CD4-positive, alpha-beta T cell treated with Interleukin-15 for 1 hour (primary cell): ENCODE measurements at places on chromosomes 12 and 14.

- DNase-seq = no peak
Measured at GRCh38 chr12:111174961-111175345, 193.9 kb downstream of the PHETA1 start.

- DNase-seq = no peak
Measured at GRCh38 chr14:32372154-32372553, 43.1 kb downstream of the AKAP6 start.

DNA sequence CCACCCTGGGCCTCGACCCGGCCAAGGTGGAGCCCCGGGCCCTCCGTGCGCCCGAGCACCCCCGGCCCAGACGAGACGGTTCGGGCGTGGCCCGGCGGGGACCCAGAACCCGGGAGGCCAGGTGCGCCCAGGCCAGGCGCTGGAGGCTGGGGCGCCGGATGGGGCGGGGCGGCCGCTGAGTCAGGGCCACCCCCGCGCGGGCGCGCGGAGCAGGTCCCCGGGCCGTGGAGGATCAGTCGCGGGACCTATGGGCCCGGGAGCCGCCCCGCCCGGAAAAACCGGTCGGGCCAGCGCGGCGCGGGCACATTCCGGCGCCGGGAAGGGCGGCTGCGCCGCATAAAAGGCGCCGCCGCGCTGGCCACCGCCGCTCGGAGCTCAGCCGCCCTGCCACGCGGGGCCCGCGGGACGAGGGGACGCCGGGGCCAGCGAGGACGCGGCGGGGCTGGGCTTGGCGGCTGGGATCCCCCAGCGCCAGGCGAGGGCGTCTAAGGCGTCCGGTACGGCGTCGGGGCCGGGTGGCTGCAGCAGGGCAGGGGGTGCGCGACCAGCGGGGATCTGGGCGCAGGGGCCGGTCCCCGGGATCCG, 21.5 kb upstream of the KIF26A start:
- no peak for DNase-seq

GRCh38 chr14:68576031-68576430, 216.8 kb downstream of the ZFP36L1 start:
- no peak for DNase-seq

DNA sequence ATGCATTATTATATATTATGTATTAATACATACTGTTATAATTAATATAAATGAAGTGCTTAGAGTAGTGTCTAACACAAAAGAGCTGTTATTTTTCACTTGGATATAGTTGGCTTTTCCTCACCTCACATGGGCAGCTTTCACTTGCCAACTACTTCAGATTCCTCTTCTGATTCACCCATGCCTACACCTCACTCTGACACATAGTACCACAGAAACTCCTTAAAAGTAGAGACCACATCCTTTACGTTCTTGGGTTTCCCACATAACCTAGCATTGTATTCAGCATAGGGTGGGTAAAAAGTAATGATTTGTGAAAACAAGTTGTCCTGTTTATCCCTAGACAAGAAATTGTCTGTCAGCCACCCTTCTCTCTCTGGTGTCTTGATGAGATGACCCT, 61.0 kb downstream of the DIO2 start:
- no peak for DNase-seq
